ENCODE measurements at places on chromosomes 16 and 17.

DNA sequence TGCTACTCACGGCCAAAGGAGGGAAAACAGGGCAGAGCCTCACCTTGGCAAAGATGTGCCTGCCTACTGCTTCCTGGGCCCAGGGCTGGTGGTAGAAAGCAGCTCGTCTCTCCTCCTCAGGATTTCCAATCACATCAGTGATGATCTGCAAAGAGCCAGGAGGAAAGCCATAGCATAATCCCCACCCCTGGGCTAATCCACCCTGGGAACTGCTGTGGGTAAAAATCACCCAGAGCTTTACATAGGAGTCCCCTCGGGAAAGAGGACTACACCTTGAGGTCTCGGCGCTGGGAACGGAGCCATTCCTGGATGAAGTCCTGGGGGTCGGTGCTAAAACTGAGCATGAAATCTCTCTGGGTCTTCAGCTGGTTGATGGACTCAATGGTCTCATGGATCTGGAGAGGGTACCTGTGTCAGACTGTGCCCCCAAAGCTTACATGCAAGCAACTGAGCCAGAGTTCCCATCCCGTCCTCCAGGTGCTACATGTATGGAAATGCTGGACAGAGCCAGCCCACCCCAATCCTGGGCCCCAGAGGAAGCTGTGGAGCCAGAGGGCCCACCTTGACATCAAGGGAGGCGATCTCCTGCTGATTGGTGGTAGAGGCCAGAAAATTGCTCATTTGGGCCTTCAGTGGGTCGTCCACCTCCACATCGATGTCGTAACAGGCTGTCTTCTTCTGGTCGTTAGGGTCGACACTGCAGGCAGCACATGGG, 5.7 kb upstream of the FTSJ3 start:
- DNase-seq, result no peak

DNA sequence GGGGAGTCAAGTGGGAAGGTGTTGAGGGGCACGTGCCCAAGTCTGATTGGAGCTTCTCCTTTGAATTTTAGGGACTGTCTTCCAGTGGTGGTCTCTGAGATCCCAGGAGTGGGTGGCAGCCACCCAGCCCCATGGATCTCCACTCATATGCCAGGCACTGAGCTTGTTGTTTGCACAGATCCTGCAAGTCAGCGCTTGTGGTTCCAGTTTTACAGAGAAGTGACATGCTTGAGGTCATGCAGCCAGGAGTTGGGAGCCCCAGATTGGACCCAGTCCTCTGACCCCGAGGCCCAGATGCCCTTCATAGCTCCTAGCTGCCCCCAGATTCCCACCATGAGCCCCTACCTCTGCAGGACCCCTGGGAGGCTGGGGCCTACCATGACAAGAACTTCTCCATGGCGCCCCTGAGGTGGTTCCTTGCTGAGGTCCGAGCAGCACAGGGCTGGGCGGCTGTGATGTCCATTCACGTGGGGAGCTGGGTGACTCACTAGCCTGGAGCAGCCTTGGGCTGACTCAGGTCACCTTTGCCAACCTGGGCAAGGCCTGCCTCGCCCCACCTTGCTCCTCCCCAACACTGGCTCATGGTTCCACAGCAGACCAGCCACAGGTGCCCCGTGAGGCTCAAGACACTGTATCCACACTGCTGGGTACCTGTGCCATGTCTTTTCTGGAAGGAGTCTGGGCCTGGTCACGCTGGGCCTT, 47.4 kb downstream of the RAI1 start:
- DNase-seq, result no peak

DNA sequence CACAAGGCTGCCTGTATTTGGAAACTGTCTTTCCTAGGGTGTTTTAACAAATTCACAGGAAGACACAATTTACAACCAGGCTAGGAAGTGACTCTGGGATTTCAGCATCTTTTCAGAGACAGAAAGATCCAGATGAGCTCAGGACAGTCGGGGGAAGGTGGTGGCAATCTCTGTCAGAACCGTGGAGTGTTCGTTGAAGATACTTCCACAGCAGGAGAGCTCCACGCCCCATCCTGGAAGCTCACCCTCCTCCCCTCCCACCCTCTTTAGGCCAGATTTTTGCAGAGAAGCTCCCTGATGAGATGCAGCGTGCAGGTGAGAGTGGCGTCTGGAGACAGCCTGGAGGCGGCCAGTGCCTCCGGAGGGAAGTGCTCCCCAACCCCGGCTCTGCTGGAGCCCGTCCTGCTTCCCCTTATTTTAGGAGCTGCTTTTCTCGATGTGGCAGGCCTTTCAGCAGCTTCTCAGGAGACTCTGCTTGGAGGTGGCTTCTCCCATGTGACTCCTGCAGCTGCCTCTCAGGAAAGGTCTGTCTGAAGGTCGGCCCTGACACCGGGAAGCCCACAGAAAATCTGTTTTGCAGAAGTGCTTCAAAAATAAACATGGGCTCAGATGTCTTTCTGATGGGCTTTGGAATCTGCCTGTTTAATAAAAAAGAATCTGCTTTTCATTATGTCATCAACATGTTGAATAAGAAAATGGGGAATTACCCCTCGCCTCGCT, 186.4 kb upstream of the CHMP6 start:
- no peak for DNase-seq

- DNase-seq, result no peak
Measured at GRCh38 chr17:79952265-79952877, 83.3 kb downstream of the TBC1D16 start.

- no peak for DNase-seq
Measured at GRCh38 chr16:81951564-81951963, 59.7 kb downstream of the SDR42E1 start.

DNA sequence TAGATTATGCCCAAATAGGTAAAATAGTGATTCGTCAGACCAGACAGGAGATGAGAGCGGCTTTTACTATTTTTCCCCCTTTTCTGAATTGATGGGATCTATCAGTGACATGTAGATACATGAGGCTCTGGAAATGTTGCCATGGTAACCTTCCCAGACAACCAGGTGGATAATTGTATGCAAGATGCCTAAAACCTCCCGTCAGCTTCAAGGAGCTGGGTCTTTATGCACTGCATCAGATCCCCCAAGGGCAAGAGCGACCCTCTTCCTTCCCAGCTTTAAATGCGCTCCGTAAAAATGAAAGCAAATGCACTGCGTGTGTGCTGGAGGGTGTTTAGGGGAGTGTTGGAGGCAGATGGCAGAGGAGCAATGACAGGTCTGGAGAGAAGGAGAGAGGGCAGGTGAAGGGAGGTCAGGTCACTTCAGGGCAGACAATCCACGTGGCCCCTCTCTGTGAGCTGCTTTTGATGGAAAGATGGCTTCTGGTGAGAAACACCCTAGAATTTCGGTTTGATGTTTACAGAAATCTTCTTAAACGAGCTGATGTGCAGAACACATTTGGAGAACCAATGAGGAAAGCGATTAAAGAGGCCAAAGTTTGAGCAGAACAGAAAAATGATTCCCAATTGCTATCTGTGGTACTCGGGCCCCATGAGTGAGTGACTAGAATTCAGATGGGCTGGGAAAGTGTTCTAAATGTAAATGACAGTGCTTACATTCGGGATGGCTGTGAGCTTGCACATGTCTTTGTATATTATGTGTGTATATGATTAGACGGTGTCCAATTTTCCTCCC, 461.7 kb upstream of the HSBP1 start:
- DNase-seq, result no peak

DNA sequence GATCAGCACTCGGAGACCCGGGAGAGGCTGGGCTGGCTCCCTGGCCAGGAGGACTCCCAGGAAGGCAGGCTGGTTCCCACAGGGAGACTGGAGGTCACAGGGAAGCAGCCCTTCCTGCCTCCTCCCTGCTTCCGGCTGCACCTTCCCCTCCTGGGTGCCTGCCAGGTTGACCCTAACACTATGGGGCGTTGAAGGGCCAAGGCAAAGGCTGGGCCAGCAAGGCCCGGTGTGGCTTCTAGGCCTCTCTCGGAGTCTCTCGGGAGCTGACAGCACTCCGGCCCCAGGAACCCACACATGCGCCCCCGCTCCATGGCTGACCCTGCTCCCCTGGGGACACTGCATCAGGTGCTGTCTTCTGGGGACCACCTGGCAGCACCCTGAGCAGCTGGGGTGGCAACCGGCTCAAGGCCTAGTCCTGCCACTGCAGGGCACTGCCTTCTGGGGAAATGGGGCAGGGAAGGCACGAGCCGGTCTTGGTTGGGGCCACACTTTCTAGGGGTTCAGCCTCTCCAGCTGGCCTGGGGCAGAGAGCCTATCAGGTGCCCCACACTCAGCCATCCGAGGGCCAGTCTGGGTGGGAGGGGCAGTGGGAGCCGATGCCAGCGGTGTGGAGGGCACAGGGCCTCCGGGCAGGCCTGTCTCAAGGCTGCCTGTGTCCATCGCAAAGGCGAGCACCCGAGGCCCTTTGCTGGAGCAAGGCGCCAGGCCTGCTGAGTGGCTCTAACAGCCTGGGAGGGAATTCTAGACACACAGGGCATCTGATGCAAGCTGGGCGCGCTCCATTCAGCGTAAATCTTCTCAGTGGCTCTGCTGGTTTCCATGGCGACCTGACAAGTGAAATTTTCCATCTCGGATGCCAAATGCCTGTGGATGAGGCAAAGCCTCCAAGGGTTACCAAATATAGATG, 5.6 kb upstream of the MTSS2 start:
- DNase-seq, result no peak

DNA sequence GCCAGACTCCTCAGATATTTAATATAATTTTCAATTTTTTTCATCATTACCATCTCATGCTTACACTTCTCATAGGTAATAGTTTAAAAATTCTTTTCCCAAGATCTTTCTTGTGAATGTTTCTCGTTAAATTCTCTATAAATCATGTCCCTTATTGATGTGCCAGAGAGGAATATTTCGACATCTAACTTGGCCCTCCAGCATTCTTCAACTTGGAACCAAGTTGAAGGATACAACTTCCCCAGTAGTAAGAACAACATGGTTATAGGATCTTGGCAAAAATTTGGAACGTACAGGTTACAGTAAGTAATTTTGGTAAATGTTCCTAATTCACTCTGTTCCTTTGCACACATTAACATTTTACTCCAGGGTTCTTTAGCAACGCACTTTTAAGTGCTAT, 731.8 kb downstream of the CDH11 start:
- DNase-seq, result no peak

- no peak for DNase-seq
Measured at GRCh38 chr16:12178251-12178990, 201.9 kb downstream of the SNX29 start.

DNA sequence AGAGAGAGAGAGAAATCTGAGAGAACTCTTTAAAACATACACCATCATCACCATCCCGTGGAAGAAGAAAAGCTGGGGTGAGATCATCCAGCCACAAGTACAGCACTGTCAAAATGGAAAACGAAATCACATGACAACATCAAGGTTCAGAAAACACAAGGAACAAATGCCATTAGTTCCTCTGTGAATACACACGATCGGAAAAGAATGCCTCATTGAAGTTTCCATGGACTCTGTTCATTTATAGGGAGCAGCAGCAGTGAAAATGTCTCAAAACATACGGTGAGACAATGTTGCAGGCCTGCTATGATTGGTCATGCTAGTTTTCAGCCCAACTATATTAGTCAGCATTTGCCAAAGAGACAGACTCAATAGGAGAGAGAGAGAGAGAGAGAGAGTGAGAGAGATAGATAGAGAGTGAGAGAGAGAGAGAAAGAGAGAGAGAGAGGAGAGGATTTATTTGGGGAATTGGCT, 4.4 kb downstream of the CFAP97D1 start:
- no peak for DNase-seq
